ENCODE measurements at places on chromosomes 6 and 20.
A peak's percentile ranks its signal among the peaks of the same experiment; 100 is the strongest.

DNA sequence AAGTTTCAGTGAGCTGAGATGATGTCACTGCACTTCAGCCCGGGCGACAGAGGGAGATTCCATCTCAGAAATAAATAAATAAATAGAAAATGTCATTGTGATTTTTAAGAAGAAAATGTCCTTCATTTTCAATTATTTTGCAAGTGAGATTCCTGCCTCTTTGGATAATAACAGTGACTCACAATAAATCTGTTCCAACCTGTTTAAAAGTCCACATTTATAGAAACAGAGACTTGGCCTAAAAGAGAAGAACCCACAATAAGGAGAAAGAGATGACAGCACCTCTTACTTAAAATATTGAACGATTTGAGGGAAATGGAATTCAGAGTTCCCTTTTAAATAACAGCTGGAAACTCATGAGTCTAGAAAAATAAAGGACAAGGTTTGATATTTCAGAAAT, 373.4 kb upstream of the NOX3 start:
- no peak for DNase-seq

DNA sequence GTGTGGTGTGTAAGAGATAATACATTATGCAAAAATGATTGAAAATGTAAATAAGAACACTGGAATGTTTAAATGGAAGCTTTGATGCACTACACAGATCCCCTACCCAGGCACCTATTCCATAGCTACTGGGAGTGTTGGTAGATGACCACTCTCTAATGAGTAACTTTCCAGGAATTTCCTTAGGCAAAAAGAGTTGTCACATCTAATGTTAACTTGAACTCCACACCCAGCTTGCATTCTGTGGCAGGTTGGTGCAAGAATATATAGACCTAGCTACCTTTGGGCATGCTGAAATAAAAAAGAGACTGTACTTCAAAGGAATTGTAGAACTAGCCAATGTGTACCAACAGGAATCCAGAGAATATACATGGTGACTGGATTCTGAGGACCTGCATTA, 1254.2 kb upstream of the EYS start:
- DNase-seq, result no peak

GRCh38 chr20:2314759-2315439, 19.1 kb downstream of the TGM3 start:
- DNase-seq, result no peak

GRCh38 chr6:6125495-6125894, 118.8 kb upstream of the NRN1 start:
- no peak for DNase-seq

DNA sequence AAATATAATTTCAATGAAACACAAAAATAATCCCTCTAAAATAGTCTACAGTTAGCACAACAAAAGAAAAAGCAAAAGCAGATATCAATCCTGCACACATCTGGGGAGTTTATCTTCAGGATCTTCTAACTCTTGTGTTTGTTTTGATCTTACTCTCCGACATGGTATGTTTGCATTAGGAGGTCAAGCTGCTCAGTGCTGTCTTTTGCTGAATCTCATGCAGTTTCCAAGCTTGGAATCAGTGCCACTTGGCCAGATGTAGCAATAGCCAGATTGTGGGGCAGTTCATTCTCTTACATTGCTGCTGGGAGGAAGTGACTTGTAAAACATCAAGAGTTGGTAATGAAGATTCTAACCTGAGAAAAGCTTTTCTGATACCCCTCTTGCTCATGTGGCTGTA, 29.5 kb downstream of the RIOK1 start:
- DNase-seq, result no peak

DNA sequence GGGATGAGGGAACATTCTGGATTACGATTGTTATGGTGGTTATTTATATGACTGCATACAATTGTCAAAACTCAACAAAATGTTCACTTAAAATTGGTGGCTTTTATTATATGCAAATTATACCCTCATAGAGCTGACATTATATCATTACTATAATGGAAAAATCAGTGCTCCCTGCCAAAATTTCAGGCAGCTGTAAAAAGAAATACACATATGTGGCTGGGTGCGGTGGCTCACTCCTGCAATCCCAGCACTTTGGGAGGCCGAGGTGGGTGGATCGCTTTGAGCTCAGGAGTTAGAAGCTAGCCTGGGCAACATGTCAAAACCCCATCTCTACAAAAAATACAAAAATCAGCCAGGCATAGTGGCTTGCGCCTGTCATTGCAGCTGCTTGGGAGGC, 75.8 kb upstream of the SULF2 start:
- DNase-seq, result no peak

- no peak for DNase-seq
Measured at GRCh38 chr6:163287626-163288025, 126.9 kb upstream of the QKI start.

GRCh38 chr6:52610011-52610410, 33.2 kb upstream of the TRAM2 start:
- DNase-seq, result no peak

GRCh38 chr6:129312880-129313279, 397.1 kb downstream of the ARHGAP18 start:
- DNase-seq, result no peak

- no peak for DNase-seq
Measured at GRCh38 chr6:56420296-56420695, 172.9 kb upstream of the COL21A1 start.

DNA sequence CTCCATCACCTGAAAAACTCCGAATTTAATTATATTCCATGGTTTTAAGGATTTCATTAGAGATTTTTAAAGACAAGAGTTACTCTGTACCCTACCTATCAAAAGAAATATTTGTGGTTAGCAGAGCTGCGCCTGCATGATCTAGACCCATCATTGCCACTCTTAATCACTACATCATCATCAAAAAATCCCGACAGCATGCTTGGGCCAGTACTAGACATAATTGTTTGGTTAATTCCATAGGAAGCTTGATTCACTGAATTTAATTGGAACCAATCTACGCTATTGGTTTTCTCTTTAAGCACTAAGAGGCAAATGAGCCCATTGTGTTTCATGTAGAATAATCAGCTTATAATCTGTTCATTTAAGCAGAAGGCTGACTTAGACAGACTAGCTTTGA, 33.4 kb upstream of the RNF217 start:
- no peak for DNase-seq

DNA sequence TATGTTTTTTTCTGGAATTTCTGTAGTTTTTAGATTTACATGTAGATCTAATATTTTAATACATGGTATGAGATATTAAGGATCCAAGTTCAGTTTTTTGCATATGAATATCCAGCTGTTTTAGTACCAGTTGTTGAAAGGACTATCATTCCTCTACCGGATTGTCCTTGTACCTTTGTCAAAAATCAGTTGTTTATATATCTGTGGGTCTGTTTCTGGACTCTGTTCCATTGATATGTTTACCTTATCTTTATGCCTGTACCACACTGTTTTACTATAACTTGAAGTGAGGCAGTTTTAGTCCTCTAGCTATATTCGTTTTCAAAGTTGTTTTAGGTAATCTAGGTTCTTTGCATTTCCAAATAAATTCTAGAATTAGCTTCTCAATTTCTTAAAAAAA, 47.7 kb downstream of the CBFA2T2 start:
- no peak for DNase-seq

DNA sequence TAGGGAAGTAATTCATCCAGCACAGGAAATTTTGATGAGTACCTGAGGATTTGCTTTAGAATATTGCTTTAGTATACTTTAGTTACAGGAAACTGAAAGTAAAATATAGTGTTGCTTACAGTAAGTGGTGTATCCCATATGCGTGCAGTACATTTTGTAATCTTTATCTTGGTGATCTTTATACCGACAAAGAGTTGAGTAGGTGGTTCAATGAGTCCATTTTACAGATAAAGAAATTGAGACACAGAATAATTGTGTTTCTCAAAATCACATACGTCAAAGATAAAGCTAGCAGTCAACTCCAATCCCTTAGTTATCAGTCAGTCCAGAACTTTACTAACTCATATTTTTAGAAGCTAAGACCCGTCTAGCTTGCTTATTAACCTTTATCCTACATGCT, 65.8 kb upstream of the E2F3 start:
- DNase-seq, result no peak

- DNase-seq, result no peak
Measured at GRCh38 chr6:75219263-75219662, 13.4 kb upstream of the COL12A1 start.

- no peak for DNase-seq
Measured at GRCh38 chr20:54654450-54654849, 179.1 kb downstream of the DOK5 start.

DNA sequence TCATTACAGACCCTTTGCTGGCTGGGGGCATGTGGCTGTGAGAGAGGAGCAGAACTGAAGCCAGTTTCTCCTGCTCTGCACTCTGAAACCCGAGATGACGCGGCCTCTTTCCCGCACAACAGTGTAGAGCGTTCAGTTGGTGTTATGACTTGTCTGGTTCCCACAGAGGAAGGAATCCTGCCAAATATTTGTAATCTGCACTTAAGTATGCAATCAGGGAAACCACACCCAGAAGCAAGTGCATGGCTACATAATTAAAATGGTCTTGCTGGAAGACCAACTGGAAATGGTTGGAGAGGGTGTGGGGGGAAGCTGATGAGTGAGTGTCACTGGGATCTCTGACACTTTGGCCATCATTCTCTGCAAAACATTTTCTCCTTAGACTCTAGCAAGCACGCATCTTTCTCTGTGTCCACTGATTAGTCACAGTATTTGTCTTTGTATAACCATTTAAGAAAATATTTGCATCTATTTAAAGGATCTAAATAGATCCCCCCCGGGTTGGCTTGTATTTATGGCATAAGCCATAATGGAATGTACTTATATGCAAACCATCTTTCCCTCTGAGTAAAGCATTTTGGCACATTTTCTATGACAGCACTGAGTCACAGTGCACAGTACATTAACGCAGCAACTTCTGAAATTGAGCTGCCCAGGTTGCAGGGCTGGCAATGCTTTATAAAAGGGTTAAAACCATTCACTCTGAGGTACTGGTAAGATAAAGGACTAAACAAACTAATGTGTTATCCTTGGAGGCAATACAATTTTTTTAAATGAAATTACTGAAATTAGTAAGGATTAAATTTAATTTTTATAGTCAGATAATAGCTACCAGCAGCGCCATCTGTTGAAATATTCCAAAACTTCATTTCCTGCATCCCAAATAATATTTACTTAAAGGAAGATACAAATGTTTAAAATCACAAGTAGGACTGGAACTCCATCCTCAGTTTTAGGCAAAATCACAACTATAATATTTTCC, 76.7 kb downstream of the FOXC1 start:
- peak; percentile 62 for DNase-seq

- peak; percentile 64 for DNase-seq
Measured at GRCh38 chr6:170176898-170177771, 113.7 kb downstream of the DLL1 start.

DNA sequence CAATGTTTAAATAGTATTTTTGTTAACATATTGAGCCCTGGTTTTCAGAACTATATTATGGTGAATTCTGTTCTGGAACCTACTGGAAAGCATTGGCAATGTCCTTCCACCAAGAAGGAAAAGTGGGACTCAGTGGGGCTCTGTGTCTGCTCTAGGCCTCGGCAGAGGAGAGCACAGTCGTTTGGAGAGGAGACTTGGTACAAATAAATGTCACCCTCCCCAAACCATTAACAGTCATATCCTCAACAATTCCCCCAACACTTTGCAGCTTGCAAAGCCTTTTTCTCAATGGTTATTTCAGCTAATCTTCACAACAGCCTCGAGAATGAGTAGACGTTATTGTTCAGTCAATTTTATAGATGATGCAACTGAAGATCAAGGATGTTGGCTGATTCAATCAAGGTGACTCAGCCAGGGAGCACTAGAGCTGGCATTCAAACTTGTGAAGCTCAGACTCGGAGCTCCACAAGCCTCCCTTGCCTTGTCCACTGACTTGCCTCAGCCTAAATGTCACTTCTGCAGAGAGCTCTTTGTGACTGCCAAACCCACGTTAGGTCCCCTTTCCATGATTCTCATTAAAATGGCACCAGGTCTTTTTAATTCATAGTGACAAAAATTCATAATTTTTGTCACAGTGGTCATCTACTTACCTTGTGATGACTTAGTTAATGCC, 60.6 kb downstream of the TOX2 start:
- no peak for DNase-seq

DNA sequence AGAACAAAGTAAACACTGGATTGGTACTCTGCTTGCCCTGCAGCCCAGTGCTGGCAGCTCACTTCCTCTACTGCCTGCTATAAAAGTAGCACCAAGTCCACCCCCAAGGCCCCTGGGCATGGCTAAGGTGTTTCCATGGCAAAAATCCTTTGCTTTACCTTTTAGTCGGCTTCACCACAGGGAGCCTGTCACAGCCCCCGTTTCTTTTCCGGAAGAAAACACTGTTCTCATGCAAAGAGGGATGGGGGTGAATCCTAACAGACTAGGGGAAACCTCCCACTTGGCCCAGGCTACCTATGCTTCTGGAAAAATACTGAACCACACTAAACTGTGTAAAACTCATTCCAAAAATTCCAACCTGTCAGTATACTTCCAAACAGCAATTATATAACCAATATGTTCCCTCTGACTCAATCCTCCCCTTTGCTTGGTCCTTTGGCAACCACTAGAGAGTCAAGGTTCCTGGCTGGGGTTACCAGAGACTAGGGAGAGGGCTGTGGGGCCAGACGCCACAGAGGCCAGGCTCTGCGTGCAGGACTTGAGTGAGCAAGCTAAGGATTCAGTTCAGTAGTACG, 16.1 kb downstream of the PPIL1 start:
- no peak for DNase-seq

DNA sequence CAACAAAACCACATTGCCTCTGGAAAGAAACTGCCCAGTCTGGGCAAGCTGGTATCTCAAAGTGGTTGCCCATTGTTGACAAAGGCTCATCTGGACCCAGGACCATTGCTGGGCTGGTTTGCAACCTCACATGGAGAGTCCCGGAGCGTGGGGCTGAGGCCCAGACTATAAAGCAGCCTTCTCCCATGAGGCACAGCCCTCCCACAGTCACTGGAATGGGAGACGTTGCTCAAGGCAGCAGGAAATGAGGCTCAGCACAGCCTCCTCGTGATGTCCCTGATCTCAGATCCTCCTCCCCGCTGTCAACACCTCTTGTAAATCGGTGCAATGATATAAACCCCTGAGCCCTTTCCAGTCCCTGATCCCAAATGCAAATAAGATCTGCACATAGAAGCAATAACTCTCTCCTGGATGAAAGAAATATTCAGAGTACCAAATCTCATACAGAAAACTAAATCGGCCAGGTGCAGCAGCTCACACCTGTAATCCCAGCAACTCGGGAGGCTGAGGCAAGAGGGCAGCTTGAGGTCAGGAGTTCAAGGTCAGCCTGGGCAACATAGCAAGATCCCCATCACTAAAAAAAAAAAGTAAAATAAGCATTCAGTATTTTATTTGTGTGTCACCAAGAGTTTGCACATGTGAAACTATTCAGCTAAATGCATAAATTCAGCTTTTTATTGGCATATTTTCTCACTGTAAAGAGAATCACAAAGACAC, 103.0 kb upstream of the RREB1 start:
- DNase-seq, result no peak

GRCh38 chr20:34491226-34491931, 24.8 kb upstream of the DYNLRB1 start:
- no peak for DNase-seq

GRCh38 chr20:49140411-49140810, 47.7 kb downstream of the STAU1 start:
- no peak for DNase-seq
